Large intestine (tissue), 12 donors: ENCODE measurements at places on chromosomes 12 and 14. TPM values are rescaled to one million over a fixed set of nuclear protein-coding genes. Genes with fewer than 3 reads are reported as not detected.

DNA sequence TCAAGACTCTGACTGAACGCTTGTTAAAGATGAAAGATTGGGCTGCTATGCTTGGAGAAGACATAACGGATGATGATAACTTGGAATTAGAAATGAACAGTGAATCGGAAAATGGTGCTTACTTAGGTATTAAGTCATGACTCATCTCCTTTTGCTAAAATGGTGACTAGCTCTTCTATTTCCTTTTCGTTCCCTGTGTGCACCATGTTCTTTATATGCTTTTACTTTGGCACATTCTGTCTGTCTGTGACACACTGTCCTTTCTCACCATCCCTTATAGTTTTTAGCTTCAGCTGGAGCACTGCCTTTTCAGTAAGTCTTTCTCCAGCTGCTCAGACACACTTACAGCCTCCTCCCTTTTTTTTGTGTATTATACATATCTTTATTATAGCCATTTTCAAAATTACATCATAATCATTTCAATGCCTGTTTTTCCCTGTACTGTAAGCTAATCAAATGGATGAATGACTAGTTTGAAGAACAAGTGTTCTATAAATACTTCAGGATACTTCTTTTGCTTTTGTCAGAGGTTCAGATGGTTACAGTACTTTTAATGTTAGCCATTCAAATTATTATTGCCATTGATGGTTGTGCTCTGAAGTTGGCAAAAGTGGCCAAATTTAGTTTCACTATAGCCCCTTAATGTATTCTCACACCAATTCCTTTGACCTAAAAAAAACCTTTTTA is 68.6 kb downstream of the MIA2 start:
- no peaks in the 10 kb centered on the region for H3K27me3 ChIP-seq
- H3K4me3 ChIP-seq = no peak overlapping the region
- H3K36me3 ChIP-seq = peaks cover 36% of the 10 kb centered on the region
- no peak for DNase-seq

DNA sequence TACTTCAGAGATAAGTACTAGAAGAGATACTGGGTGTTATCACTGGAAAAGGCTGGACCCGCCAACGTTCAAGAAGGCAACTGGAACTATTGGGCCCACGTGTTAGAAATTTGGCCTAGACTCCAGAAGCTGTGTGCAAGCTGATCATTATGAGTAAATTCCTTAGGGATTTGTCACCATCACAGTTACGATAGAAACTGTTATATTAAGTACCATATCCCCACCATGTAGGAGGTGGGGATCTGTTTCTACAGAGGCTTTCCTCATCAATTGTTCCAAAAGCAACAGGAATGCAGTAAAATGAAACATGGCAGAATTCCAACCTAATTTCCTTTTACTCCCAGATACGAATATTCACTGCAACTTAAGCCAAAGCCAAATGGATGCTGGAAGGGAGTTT is 170.7 kb downstream of the NOVA1 start:
- no peak overlapping the region for H3K27ac ChIP-seq
- no peaks in the 10 kb centered on the region for H3K27me3 ChIP-seq
- H3K36me3 ChIP-seq = no peaks in the 10 kb centered on the region
- no peak overlapping the region for H3K4me3 ChIP-seq
- DNase-seq = no peak

- H3K27me3 ChIP-seq = peaks cover 2% of the 10 kb centered on the region
- no peaks in the 10 kb centered on the region for H3K36me3 ChIP-seq
- H3K4me1 ChIP-seq = no peaks in the 10 kb centered on the region
- H3K4me3 ChIP-seq = no peak overlapping the region
- no peak overlapping the region for H3K27ac ChIP-seq
Measured at GRCh38 chr12:13428538-13429265, 232.2 kb downstream of the EMP1 start.

DNA sequence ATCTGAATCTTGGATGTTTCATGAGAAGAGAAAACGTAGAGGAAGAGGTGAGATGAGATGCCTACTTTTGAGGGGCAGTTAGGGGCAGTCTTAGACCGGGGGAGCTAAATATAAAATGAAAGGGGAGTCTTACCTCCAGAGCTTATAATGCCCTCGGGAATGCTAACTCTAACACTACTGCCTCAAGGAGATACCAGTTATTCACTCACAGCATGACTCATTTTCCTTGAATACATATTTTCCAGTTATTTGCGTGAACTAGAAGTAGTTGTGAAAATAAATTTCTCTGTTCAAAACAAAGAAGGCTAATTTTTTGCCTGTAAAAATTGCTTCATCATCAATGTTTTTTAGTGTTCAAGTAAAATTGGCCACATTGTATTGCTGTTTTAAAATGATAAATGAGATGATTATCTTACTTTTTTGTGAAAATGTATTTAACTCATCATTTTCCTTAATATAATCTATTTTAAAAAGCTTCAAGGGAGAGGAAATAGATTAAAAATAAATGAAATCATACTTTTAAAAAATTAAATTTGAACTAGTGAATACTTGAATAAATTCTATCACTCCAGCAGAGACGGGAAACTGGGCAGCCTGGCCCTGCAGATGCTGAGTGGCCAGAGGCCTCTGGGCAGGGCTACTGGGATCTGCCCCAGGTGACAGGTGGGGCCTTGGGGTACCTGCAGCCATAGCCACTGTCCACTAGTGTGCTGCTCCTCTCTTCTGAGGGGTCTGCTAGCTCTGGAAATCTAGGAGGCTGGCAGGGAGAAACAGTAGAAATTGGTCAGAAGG is 339.3 kb downstream of the EGLN3 start:
- no peak overlapping the region for H3K27ac ChIP-seq
- H3K27me3 ChIP-seq = no peaks in the 10 kb centered on the region
- DNase-seq = no peak
- no peaks in the 10 kb centered on the region for H3K4me1 ChIP-seq
- no peaks in the 10 kb centered on the region for H3K36me3 ChIP-seq
- H3K4me3 ChIP-seq = no peak overlapping the region

TMEM119 gene
- 14.6 TPM for polyA plus RNA-seq

GRCh38 chr14:69909826-69910550 is 30.8 kb downstream of the SMOC1 start:
- H3K4me1 ChIP-seq = no peaks in the 10 kb centered on the region
- DNase-seq = no peak
- H3K4me3 ChIP-seq = no peak overlapping the region
- no peak overlapping the region for H3K27ac ChIP-seq
- H3K27me3 ChIP-seq = no peaks in the 10 kb centered on the region

- no peak overlapping the region for H3K27ac ChIP-seq
- H3K4me1 ChIP-seq = peaks cover 4% of the 10 kb centered on the region
- H3K27me3 ChIP-seq = peaks cover 6% of the 10 kb centered on the region
- DNase-seq = no peak
- H3K4me3 ChIP-seq = no peak overlapping the region
Measured at GRCh38 chr14:21529515-21529914, 3.4 kb upstream of the SALL2 start.

GRCh38 chr12:89305373-89305772 is 46.9 kb downstream of the DUSP6 start:
- no peak for DNase-seq
- H3K4me3 ChIP-seq = no peak overlapping the region
- H3K36me3 ChIP-seq = no peaks in the 10 kb centered on the region

GRCh38 chr12:114680604-114681069 is 3.3 kb downstream of the TBX3 start:
- H3K4me1 ChIP-seq = peaks cover 10% of the 10 kb centered on the region
- peaks cover 5% of the 10 kb centered on the region for H3K27me3 ChIP-seq
- H3K4me3 ChIP-seq = peak overlapping the region; percentile 65
- peaks cover 46% of the 10 kb centered on the region for H3K36me3 ChIP-seq
- H3K27ac ChIP-seq = peak overlapping the region; percentile 37
